Frontal cortex (tissue), 4 donors: ENCODE measurements at places on chromosomes 4 and X.

DNA sequence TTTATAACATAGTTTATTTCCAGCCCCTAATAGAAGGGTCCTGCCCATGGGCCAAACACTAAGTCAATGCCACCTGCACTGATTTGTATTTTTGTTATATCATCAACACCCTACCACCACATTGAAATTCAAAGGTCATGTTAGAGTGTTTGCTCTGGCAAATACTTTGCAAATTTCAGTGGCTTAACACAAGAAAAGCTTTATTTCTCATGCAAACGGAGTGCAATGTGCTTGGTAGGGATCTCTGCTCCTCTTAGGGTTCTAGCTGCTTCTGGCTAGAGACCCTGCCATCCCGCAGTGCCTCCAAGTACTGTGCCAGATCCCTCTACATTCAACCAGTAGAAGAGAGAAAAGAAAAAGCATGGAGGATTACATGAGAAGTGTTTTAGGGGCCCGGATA is 230.8 kb upstream of the TET2 start:
- DNase-seq, result no peak

DNA sequence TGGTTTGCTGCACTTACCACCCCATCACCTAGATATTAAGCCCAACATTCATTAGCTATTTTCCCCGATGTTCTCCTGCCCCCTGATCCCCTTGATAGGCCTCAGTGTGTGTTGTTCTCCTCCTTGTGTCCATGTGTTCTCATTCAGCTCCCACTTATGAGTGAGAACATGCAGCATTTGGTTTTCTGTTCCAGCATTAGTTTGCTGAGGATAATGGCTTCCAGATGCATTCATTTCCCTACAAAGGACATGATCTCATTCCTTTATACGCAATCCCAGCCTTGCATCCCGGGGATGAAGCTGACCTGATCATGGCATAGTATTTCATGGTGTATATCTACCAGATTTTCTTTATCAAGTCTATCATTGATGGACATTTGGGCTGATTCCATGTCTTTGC is 99.0 kb upstream of the DCAF12L2 start:
- no peak for DNase-seq

GRCh38 chr4:186151499-186151898 is 39.9 kb upstream of the CYP4V2 start:
- no peak for DNase-seq

DNA sequence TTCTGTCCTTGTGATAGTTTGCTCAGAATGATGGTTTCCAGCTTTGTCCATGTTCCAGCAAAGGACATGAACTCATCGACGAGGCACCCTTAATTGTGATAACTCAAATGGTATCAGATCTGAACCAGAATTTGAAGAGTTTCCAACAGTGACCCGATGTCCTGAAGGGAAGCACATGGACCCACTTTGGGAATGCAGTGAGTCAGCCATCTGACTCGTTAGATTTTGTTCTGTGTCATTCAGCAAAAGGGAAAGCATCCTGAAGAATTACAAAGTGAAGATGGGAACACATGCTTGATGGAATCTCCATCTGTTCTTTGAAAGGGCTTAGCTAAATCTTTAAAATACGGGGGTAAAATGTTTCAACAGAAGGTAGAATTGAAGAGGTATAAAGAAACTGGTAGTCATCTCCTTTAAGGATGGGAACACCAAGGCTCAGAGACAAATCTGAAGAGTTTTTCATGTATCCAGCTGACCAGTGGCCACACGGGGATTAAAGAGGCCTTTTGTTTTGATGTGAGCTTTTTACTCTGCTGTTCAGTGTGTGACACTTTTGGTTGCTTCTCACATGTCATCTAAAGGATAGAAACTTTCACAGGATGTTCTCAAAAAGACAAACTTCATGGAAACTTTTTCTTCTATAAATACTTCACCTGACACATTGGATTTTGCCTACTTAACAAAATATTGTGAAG is 393.8 kb downstream of the INPP4B start:
- DNase-seq, result no peak

DNA sequence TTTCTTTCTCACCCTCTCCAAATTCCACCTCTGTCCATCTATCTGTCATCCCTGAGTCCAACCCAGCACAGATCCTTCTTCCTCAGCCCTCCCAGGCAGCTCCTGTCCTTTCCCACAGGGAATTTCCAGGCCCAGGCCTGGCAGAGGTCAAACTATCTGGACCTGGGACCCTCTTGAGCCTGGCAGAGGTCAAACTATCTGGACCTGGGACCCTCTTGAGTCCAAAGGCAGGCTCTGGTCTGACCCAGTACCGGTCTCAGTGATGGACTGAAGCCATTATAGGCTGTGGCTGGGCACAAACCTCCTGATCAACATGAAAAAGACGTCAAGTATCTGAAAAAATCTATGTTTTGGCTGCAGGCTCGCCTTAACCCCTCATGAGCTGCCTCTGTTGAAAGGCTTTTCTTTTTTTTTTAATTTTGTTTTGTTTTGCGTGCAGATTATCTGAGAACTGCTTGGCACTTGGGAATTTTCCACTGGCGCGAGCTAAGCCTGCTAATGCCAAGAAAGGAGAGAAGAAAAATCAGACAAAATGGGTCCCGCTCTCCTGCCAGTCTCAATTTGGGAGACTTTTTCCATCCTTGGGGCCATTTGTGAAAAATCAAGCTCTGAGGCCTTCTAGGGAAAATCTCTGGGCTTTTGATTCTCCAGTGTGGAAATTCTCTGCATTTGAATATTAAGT is 31.2 kb downstream of the MSX1 start:
- no peak for DNase-seq

- DNase-seq, result no peak
These were observed 21.9 kb downstream of the CNOT6L start for GRCh38 chr4:77797239-77797638.

- no peak for DNase-seq
These were observed 494.3 kb downstream of the IL15 start for GRCh38 chr4:142130666-142131065.

- no peak for DNase-seq
These were observed 18.4 kb upstream of the CC2D2A start for GRCh38 chr4:15451181-15451865.

DNA sequence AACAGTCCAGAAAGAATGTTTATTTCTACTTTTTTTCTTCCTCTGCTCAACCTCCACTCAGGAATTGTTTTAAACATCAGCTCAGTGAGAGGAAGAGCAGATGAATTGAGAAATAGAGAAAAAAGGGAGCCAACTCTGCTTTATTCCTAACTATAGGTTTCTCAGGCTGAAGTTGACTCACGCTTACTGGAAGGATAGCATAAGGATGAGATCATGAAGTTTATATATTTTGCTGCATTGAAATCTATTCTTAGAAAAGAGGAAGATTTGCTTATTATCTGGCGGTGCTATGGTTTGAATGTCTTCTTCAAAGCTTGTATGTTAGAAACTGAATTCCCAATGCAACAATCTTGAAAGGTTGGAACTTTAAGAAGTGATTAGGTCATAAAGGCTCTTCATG is 1673.4 kb upstream of the PCDH7 start:
- no peak for DNase-seq
